Midbrain (tissue), 1 donor: ENCODE measurements at places on chromosomes 7 and 10.

- peak; percentile 35 for DNase-seq
Observed at GRCh38 chr10:68301790-68302502, 29.9 kb upstream of the HNRNPH3 start.

DNA sequence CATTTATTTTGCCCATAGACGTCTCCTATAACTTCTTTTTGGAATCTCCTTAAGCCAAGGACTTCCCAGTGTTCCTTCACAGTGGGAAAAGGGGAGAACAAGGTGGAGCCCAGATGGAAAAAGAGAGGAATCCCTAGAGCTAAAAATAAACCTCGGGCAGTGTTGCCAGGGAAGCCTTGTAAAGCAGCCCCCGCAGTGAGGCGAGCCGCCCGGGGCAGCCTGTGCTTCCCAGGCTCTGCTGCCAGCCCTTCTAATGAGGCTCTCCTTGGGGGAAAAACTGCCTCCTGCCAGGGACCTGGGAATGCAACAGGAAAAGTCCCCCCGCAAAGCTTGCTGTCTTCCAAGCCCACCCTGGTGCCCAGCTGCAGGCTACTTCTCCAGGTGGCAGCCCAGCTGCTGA, 71.7 kb downstream of the SH3PXD2A start:
- DNase-seq, result no peak

DNA sequence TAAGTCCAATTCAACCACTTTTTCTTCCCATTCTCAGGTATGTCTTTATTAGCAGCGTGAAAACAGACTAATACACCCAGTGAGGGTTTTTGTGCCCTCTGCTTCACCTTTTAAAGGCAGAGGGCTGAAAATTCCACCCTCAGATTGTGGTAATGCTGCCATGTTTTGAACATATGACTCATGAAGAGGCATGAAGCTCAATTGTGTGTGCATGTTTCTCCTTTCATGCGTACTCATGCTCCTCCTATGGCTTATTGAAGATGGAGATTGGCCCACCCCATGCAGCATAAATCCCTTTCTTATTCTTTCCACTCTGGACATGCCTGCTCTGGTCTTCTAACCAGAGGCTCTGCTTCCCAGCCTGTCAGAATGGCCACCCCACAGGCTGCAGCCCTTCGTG, 168.0 kb upstream of the PRKCQ start:
- DNase-seq, result no peak

DNA sequence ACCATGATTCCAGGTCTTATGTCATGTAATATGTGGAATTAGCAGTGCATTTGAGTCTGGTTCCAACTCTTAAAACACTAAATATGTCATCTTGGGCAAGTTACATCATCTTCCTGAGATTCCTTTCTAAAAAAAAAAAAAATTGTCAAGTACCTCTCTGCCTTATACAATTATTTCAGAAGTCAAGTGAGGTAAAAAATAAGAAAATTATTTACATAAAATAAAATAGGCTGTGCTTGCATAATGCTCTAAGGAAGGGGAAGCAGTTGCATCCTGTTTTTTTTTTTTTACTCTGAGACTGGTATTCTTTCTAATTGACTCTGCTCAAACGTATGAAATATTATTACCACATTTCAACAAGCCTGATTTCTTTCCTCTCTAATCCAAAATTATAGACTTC, 55.1 kb upstream of the SEMA3A start:
- DNase-seq, result no peak

DNA sequence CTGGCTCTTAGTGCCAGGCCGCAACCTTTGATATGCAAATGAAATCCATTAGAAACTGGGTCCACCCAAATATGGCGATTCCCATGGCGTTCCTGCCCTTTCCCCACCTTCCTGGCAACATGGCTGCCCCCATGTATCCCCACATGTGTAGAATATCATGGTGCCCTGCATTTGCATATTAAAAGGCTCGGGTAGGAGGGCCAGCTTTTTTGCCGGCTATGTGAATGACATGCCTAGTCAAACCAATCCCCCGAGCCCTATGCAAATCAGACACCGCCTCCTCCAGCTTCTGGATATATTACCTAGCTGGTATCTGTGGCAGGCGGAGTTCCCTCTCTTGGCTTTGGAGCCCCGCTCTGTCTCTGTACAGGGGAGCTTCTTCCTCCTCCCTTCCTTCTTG, 18.3 kb downstream of the MMS19 start:
- DNase-seq, result no peak
